ENCODE measurements at places on chromosomes 13 and 19.
A peak's percentile ranks its signal among the peaks of the same experiment; 100 is the strongest.

GRCh38 chr13:51553531-51553930, 30.7 kb upstream of the WDFY2 start:
- DNase-seq = no peak

DNA sequence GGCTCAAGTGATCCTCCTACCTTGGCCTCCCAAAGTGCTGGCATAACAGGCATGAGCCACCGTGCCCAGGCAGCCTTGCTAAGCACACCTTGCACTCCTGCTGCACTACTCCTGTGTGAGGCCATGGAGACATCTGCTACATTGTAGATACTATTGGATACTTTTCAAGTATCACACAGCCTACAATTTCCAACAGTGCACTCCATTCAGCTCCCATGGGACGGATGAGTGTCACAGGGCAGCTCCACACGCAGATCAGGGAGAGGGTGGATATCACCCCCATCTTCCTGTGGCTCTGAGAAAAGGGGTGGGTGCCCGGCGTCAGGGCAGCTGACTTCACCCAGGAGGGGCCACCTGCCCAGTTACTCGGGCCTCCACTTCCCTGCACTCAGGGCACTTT, 39.1 kb upstream of the CCNE1 start:
- DNase-seq = no peak

- DNase-seq = peak; percentile 96
Measured at GRCh38 chr19:12937093-12937926, 1.1 kb upstream of the CALR start.

GRCh38 chr13:32059511-32059984, 28.0 kb downstream of the FRY start:
- no peak for DNase-seq

DNA sequence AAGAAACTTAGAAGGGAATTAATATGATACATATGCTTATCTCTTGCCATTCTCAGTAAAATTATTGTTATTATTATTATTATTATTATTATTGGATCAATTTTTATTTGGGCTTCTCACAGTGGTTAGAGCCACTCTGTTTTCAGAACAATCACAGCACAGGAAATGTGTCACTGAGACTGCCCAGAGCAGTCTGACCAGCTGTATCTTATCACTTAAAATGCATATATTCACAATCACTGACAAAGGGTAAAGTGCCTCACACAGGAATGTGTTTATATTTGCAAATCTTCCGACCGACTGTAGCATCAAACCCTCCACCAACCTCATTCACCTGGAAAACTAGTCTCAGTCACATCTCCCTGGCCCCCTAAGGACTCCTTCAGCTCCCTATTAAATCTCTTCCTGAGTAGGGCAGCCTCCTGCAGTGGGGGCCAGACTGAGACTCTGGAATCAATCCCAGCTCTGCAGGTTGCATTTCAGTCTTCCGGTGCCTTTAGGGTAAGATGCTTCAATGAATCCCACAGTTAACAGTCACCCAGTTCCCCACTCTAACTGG, 738.3 kb upstream of the SLITRK5 start:
- DNase-seq = no peak

DNA sequence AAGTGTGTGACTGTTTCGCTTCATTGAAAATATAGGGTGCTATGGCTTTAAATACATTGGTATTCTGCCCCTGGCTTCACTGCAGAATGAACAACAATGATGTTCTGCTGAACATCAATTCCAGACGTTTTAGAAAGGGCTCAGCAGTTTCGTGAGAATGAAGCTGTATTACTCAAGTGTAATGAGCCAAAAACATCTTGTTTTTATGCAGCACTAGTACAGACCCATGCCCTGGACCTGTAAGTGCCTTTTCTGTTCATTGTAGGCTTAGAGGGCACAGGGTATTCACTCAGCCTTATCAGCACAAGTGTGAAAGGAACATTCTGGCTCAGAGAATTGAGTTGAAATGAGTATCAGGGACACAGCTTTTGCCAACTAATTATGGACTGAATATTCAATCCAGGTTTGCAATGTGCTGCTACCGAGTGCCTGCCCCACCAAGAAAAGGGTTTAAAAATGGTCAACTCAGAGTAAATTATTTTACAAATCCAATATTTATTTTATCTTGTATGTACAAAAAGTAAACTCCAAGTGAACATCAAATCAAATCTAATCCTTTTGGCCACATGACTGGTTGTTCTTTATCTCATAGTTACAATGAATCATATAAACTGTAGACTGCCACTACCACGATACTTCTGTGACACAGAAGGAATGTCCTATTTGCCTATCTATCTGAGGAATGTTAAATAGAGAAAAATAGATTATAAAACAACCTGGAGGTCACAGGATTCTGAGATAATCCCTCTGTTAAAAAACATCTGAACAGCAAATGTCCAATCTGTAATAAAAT, 362.8 kb downstream of the NALCN start:
- no peak for DNase-seq

- no peak for DNase-seq
Measured at GRCh38 chr13:25796474-25796873, 255.3 kb downstream of the SHISA2 start.

- DNase-seq = no peak
Measured at GRCh38 chr13:90032841-90033493, 1314.5 kb upstream of the MIR17HG start.

- peak; percentile 93 for DNase-seq
Measured at GRCh38 chr19:36054733-36055686, at the start of gene WDR62. TSS of gene WDR62 (plus strand) at chr19:36054897. CDS start at chr19:36054972, 75 bp downstream.

DNA sequence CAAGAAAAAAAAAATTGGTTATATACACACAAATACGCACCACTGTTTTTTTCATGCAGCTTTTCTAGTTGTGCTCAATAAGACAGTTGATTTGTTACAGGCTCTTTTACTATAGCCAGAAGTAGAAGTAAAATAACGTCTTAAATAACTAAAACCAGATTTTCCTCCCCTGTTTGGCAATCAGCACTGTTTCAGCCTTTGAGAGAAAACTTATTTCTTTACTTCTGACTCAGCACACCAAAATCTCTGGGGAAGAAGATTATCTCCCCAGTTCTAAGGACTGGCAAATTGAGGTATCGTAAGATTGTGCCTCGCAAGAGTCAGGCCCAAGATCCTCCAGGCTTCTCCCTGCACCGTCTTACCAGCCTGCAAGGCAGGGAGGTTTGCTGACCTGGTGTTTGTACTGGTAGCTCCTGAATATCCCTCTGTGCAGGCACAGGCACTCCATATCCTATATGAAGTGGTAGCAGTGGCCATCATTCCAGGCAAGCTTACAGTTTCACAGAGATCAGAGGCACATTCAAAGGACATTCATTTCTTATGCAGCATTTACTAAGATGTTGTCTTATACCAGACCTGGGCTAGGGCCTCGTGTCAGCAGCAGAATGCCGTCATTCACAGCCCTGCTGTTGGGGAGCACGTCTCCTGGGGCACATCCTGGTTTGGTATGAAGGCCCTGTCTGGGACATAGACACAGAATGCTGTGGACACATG, 268.2 kb downstream of the ZNF536 start:
- no peak for DNase-seq

DNA sequence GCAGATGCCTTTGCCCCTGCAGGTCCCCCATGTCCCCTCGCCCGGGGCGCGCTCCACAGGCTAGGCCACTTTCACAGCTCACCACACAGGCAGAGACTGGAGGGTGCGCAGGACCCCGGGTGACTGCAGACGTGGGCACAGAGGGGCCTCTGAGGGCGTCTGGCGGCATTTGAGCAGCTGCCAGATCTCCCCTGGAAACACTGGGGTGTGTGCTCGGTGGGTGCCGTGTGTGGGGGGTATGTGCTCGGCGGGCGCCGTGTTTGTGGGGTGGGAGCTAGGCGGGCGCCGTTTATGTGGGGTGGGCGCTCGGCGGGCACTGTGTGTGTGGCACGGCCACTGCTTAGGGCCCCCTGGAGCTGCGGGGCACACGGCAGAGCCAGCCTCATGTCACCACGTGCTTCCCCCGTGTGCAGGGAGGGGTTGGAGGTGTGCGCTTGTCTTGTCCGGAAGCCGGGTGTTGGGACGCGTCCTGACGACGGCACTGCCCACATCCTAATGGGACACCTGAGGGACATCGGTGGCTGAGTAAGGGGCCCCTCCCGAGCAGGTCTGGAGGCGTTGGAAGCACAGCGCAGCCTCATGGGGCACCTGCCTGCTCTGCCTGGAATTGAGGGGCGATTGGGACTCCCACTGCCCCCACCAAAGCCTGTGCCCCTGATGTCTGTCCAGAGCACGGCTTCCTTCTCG, 16.7 kb downstream of the CSNK1G2 start:
- DNase-seq = no peak

DNA sequence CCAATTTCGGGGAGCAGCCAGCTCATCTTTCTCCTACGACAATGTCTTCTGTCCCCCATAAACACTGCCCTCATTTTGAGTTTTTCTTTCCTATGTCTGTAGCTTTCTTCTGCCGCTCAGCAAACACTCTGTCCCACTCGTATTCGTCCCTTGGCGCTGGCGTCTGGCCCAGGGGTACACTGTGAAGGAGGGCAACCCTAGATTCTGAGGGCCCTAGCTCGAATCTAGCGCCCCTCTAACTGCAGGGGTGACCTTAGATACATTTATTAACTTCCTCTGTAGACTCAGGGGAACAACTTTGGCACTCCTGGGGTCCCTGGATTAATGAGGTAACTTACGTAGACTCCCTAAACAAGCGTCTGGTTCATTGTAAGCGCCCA, 677 bp upstream of the LRCH1 start:
- no peak for DNase-seq

- no peak for DNase-seq
Measured at GRCh38 chr13:98731038-98731437, 21.4 kb downstream of the SLC15A1 start.

GRCh38 chr13:112955271-112955937, 13.6 kb upstream of the MCF2L start:
- DNase-seq = no peak

GRCh38 chr13:58598241-58598640, 966.7 kb downstream of the PCDH17 start:
- no peak for DNase-seq
